HAP-1 (cell line): ENCODE measurements at places on chromosomes 4 and X.
A peak's percentile ranks its signal among the peaks of the same experiment; 100 is the strongest.

- no peak for DNase-seq
These were observed 113.3 kb downstream of the ELOVL6 start for GRCh38 chr4:110085131-110085530.

DNA sequence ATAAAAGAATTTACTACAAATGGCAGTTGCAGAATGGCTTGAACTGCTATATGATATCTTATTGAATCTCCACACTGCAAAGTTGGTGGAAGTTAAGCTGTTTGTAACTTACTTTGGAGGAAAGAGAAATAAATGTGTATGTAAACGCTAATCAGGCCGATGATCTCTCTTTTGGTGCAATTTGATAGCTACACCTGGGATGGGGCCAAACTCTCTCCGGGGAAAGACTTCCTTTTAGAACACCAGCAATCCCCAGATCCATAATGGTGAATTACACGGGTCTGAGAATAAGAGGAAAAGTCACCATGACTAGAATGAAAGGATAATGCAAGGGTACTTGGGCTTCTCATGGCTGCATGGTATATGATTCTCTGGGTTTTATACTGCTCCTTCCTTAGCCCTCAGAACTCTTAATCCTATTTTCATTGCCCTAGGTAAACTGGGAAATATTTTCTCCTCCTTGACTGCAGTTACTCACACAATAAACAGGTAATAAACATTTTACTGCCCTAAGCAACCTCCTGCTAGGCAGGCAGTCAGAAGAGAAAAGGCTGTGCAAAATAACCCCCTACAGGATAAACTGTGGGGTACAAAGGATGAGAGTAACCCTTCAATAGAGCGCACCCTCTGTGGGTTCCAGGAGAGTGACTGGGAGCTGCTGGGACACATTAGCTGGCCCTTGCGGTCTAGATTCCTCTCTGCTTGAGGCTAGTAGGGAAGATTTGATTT lies 109.3 kb downstream of the MGST2 start:
- no peak for DNase-seq

DNA sequence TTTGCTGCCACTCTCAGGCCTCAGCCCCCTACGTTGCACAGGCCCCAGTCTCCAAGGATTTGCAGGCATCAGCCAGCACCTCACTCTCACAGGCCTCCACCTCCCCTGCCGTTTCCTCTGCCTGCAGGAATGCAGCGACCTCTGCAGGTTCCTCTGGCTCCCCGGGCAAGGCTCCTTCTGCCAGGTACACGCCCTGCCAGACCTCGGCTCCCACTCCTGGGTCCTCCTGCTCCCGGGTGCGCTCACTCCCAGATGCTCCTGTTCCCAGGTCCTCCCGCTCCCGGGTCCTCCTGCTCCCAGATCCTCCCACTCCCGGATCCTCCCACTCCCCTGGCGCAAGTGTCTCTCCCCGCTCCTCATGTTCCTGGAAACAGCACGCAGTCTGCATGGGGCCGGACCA lies 144.4 kb upstream of the RADX start:
- DNase-seq: no peak

DNA sequence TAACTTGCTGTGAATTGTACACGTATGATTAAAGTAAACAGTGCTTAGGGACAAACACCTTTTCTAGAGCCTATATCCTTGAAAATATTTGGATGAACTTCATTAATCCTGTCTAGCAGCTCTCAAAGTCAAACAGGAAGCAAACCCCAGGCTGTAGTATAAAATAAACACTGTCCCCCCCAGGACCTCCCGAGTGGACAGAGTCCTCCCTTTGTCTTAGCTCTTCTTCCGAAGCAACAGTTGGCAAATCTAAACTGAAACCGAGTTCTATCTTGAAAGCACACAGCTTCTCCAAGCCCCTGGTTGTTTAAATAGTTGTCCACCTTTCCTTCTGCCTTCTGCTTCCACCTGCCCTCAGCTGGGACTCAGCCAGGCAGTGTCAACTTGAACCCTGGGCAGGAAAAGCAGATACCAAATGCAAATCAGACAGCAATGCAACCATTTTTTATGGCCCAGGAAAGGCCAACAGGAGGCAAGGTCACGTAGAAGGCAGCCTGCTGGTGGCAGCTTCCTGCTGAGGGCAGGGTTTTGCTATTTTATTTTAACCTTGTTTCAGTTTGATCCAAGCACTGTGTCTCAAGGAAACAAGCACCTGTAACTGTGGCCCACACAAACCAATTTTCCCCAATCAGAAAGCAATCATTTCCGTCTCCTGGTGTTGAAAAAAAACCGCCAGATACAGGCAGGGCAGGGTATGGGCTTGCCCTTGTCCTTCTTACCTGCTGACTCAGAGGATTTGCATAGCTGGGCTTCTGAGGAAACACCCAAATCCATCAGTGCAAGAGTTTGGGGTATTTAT lies 110.3 kb upstream of the KIT start:
- DNase-seq: no peak

DNA sequence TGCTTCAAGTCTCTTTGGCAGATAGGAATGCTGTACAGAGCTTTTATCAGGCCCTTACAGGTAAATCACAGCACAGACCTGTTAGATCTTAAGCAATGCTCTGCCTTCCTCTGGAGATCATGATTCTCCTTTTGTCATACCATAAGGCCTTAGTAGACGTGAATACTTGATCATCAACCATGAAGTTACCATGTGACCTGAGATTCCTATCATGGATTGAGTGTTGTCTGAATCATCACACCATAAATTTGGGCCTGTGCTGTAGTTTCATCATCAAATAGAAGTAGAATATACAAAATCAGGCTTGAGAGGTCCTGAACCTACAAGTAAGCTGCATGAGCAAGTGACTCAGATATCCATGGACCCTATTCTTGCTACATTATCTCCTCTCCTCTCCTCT lies 466.8 kb upstream of the INTU start:
- no peak for DNase-seq

- peak; percentile 53 for DNase-seq
These were observed 17.2 kb downstream of the HMGB2 start for GRCh38 chr4:173317004-173317403.

- DNase-seq: no peak
These were observed 28.5 kb downstream of the SLC25A4 start for GRCh38 chr4:185171373-185172071.

DNA sequence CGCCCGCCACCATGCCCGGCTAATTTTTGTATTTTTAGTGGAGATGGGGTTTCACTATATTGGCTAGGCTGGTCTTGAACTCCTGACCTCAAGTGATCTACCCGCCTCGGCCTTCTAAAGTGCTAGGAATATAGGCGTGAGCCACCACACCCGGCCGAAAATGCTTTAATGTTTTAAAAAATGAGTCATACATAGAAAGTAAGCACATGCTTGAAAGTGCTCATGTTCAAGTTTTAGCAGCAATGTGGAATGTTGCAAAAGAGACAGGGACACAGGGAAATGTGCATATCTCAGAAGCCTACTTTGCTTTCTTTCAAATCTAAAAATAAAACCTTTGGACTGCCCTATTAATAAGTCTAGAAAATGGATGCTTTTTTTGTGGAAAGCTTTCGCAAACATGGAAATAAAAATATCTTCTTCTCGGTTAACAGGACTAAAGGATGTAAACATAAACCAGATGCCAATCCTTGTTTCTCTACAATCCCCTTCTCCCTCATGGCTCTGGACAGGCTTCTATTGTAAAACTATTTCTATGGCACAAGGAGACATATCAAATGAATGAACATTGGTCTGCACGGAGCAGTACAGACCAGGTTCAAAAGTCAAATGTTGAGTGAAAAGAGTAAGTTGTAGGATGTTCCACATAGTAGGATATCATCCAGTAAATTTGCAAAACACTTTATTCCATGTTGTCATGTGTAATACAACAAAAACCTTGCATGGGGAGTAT lies 15.0 kb downstream of the MECP2 start:
- DNase-seq: no peak

DNA sequence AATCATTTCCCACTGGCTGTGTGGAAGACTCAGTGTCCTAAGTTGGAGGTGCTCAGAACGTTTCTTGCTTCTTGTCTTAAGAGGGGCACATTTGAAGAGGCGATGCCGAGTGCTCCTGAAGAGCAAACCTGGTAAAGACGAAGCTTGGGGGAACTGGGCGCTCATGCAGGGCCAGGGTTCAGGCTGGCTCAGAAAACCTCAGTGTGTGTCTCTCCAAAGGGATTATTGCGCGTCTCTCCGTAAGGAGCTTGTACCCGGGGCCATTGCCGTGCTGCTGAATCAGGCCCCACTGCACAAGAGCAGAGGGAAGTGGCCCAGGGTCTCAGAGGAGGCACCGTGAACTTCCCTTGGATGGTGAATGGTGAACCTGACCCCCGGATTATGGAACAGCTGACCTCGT lies 44.4 kb downstream of the PSAPL1 start:
- no peak for DNase-seq

DNA sequence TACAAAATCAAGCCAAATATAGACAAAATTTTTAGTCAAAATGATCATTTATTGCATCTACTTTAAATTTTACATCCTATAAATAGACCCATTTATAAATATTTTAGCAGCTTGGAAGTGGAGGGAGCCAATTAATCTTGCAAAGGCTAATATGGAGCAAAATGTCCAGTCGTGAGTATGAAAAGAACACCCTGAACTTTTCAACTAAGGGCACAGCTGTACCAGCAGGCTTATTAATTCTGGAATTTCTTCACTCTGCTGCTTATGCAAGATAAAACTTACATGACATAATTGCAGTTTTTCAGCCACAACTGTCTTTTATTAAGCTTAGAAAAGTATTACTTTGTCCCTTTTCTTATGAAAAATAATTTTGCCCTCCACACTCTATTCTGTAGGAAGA lies 22.9 kb upstream of the USP53 start:
- DNase-seq: no peak

- no peak for DNase-seq
These were observed 20.7 kb downstream of the PCGF3 start for GRCh38 chr4:726235-726787.

DNA sequence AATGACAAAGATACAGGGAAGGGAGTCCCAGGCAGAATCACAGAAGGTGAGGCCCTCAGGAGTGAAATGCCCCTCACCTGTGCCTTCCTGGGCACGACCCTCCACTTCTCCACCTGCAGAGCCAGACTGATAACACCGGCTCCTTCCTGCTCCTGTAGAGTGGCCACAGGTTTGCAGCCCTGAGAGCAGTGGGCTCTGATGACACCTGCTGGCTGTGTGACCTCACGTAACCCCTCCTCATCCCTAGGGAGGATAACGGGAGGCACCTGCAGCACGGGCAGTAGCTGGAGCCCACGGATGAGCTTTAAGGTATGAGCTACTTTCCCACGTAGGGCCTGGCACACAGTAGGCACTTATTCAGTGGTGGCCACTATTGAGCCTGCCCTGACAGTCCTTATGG lies 25.5 kb upstream of the MAN2B2 start:
- no peak for DNase-seq

GRCh38 chrX:109830704-109831206 lies 97.7 kb upstream of the ACSL4 start:
- DNase-seq: no peak

- peak; percentile 63 for DNase-seq
These were observed 22.8 kb downstream of the CFAP99 start for GRCh38 chr4:2441393-2442174.

DNA sequence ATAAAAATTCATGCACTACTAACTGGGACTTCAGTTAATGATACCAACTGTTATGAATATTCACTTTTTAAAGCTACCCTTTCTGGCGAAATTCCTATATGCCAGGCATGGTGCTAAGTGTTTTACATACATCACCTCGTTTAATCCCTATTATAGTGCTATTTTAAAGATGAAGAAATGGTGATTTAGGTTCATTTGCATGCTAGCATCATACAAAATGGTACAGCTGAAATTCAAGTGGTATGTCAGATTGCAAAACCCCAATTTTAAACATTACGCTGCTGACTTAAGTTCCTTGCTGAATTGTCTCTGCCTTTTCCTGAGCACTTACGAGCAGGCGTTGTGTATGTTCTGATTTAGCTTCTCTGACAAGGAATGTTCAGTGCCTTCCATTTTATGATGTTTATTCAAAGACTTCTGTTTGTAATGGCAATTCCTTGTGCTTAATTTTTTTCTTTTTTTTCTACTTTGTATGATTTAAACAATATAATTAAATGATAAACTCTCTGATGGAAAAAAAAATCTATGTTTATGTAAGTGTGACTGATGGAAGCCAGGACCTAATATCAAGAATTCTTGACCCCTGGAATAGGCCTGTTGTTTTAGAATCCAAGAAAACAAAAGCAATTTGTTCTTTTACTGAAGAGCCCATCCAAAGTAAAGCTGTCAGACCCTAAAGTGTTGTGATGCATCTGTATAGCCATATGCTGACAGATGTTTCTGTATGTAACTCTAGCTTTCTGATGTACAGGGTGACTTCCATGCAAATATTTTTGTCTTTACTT lies 148.1 kb downstream of the PCDH7 start:
- DNase-seq: no peak

GRCh38 chr4:113179996-113180395 lies 130.5 kb downstream of the ANK2 start:
- no peak for DNase-seq

DNA sequence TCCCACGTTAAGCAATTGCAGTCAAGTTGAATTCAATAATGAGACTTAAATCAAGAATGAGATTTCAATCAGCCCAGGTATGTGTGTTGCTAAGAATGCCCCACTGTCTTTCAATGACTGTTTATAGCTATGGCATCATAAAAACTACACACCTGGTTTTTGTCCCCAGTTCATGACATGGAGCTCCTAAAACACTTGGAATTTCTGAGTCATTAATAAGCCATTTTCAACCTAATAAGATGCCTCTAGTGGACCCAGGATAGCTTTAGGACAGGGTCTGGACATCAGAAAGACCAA lies 72.7 kb upstream of the STS start:
- no peak for DNase-seq

DNA sequence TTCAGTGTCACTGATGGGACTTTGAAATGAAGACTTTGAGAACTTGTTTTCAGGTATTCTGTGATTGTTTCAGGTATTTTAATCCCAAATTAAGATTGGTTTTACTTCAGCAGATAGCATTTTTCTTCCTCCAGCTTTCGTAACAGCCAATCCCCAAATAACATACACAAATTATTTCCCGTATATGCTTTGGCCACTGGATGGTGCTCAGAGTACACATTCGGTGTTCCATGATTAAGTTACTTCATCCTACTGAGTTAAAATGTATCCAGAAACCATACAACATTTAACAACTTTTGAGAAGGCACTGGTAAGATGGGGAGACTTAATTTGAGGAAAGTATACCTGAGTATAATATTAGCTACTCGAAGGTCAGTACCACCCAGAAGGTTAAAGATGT lies 233.4 kb upstream of the FAM47A start:
- DNase-seq: peak; percentile 14

DNA sequence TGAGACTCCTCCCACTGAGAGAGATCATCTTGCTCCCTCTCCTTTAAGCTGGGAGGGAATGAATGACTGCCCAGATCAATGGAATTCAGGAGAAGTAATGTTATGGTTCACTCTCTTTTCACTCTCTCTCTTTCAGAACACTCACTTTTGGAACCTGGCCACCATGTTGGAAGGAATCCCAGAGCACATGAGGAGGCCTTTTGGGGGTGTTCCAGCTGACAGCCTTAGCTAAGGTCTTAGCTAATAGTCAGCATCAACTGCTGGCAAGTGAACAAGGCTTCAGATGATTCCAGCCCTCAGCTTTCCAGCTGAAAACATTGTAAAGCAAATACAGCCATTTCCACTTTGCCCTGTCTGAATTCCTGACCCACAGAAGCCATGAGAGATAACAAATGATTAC lies 124.0 kb upstream of the CLNK start:
- DNase-seq: no peak

GRCh38 chr4:907691-908425 lies 24.3 kb downstream of the GAK start:
- DNase-seq: no peak
